ENCODE measurements at places on chromosomes 16 and 17.

- no peak overlapping the region for H3K27ac ChIP-seq
- H3K36me3 ChIP-seq, result peaks cover 10% of the 10 kb centered on the region
- H3K27me3 ChIP-seq, result no peaks in the 10 kb centered on the region
- H3K4me3 ChIP-seq, result no peak overlapping the region
- peak; percentile 55 for DNase-seq
These were observed 115.9 kb downstream of the ANKRD11 start for GRCh38 chr16:89374393-89374960.

DNA sequence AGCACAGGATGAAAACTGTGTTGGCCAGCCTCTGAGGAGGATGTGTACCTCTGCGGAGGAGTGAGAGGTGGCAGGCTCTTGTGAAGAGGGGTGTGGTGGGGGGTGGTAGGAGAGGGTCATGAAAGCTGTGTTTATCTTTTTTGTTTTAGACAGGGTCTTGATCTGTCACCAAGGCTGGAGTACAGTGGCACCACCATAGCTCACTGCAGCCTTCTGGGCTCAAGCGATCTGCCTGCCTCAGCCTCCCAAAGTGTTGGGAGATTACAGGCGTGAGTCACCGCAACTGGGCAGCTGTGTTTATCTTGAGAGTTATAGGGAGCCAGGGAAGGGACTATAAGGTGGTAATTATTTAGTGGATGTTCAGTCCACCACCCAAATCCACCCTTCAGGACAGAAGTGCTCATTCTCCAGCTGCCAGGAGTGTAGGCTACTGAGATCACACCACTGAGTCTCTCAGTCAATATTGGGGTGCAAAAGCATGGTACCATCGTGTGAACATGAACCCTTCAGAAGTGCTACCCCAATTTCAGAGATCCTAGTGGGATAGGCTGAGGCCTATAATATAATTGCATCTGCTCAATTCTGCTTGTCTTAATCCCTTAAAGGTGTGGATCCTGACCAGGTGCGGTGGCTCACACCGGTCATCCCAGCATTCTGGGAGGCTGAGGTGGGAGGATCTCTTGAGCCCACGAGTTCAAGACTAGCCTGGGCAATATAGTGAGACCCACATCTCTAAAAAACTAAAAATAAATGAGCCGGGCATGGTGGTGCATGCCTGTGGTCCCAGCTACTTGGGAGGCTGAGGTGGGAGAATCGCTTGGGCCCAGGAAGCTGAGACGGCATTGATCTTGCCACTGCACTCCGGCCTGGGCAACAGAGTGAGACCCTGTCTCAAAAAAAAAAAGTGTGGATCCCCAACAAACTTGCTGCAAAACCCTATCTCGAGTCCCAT, 788 bp upstream of the EXOC3L1 start:
- H3K4me1 ChIP-seq, result peaks cover 21% of the 10 kb centered on the region
- no peak overlapping the region for H3K27ac ChIP-seq
- H3K36me3 ChIP-seq, result peaks cover 23% of the 10 kb centered on the region
- no peak overlapping the region for H3K4me3 ChIP-seq

DNA sequence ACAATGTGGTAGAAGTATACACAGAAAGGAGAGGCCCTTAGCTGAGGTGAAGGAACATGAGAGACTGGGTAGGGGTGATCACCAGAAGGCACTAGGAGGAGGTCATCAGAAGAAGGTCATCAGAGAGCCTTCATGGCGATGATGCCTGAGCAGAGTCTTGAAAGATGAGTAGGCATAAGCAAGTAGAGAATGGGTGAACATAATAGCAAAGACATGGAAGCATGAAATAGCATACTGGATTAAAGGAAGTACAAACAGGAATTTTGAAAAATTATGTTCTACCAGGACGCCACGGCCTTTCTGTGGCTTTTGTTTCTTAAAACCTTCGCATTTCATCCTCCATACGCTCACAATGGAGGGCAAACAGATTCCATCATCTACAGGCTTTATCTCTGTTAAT, 2.9 kb downstream of the IKZF3 start:
- H3K27me3 ChIP-seq, result peaks cover 48% of the 10 kb centered on the region
- H3K36me3 ChIP-seq, result no peaks in the 10 kb centered on the region
- H3K27ac ChIP-seq, result no peak overlapping the region
- no peak for DNase-seq
- no peak overlapping the region for H3K4me3 ChIP-seq

DNA sequence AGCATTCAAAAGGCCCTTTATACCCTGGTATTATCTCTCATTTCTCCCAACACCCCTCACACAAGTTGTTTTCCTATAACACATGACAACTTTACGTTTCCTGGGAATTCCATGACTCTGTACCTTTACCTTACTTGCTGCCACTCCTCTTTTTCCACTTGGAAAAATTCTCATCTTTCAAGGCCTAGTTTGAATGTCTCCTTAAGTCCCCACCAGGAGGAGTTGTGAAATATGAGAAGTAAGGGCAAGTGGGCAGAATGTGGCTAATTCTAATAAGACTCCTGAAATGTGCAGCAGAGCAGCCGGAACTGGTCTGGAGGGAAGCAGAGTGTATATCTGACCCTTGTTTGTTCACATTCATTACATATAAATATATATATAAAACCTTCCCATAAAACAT, 39.7 kb downstream of the BRCA1 start:
- no peaks in the 10 kb centered on the region for H3K4me1 ChIP-seq
- no peak overlapping the region for H3K4me3 ChIP-seq
- no peak overlapping the region for H3K27ac ChIP-seq
- H3K36me3 ChIP-seq, result peaks cover 2% of the 10 kb centered on the region
- H3K27me3 ChIP-seq, result no peaks in the 10 kb centered on the region

DNA sequence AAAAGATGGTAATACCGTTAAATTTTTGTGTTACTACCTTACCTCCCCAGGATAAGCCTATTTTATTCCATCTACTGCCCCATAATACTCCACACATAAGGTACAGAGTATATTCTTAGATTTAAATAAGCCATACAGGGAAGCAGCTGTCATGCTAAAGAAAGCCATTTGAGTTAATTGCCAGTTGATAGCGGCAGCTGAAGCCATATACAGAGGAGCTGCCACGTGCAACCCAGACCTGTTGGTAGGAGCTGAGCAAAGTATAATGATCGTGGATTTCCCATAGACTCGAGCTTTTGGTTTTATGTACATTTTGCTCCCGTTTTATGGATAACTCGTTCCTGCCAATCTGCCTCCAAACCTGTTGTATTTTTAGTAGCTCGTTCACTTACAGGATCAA, 12.0 kb downstream of the CPSF4L start:
- no peak overlapping the region for H3K4me3 ChIP-seq
- H3K4me1 ChIP-seq, result no peaks in the 10 kb centered on the region
- no peak overlapping the region for H3K27ac ChIP-seq
- no peaks in the 10 kb centered on the region for H3K27me3 ChIP-seq

DNA sequence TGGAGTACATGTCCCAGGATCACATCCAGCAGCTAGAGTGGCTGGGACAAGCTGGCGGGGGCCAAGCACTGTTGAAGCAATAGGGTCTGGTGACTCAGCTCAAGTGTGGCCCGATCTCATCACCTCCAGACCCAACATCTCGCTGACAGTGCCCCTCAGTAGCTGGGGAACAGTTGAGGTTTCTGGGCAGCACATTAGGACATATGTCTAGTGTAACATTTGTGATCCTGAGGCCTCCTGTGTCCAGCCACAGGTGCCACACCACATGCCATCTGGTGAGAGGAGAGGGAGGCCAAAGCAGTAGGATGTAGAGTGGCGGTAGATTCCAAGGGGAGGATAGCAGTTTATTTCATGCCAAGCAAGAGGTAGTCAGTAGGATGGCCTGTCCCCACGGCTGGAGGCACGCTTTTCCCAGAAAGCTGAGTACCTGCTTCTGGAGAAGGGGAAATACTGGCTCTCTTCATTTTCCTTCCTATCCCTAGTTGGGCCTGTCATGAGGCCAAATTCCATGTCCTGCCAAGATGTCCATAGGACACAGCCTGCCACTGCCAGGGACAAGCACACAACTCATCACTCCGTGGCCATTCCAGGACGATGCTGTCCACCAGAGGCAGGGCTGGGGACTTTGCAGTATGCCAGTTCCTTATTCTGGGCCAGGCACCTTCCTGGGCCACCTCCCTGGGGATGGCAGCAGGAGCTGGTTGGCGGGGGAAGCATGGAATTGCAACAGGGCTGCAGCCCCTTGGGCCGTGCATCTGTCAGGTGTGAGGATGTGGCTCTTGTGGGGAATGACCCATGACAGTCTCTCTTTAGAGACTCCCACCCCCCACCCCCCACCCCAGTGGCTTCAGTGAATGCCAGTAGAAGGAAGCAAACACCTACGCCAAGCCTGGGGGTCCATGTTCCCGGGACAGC, 24.0 kb downstream of the GGA3 start:
- H3K4me1 ChIP-seq, result no peaks in the 10 kb centered on the region
- DNase-seq, result no peak
- H3K36me3 ChIP-seq, result peaks cover 77% of the 10 kb centered on the region
- no peaks in the 10 kb centered on the region for H3K27me3 ChIP-seq
- no peak overlapping the region for H3K27ac ChIP-seq

- no peak overlapping the region for H3K4me3 ChIP-seq
- peaks cover 50% of the 10 kb centered on the region for H3K27me3 ChIP-seq
- H3K4me1 ChIP-seq, result 0 out of 2 replicates have a peak, but pooled peaks cover 1% of the 10 kb centered on the region
- no peak overlapping the region for H3K27ac ChIP-seq
These were observed 2.2 kb downstream of the KCNH6 start for GRCh38 chr17:63525190-63525946.
